ENCODE measurements at places on chromosomes 6 and 20.
A peak's percentile ranks its signal among the peaks of the same experiment; 100 is the strongest.

DNA sequence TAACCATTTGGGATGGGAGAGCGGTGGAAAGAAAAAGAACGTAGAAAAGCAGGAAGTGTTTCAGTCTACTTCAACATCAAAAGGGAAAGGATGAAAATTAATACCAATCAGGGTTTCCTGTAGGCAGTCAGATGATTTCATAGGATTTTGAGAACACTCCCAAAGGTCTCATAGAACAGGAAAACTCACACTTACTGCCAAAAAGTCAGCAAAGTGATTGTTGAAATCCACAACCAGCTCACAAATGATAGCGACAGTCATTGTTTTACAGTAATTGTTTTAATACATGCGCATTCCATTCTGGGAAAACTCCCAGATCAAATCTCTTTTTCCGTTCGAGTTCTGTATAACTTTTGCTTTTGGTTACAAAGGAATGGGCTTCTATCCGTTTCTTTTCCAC lies 5.3 kb upstream of the CNKSR3 start:
- no peak for DNase-seq

GRCh38 chr6:156889469-156889868 lies 112.3 kb downstream of the ARID1B start:
- DNase-seq: no peak

DNA sequence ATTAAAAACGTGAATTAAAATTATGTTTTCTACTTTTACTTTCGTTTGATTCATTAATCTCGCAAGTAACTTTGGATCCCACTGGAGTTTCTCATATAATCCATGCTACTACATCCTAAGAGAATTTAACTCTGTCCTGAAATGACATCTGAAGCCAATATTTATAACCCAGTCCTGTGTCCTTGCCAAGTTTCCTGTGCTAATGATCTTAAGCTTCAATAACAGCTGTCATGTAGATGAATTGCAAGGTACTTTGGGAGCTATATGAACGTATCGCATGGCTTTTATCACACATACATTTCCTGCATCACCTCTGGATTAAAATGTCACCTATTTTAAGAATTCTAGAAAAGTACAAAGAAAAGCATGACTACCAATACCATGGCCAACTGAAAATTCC lies 833.8 kb upstream of the CITED2 start:
- DNase-seq: no peak

GRCh38 chr20:54086507-54087039 lies 16.2 kb upstream of the BCAS1 start:
- peak; percentile 37 for DNase-seq

- no peak for DNase-seq
These were observed 25.6 kb upstream of the IER3 start for GRCh38 chr6:30769853-30770524.

- no peak for DNase-seq
These were observed 53.5 kb downstream of the TCP11 start for GRCh38 chr6:35087361-35088280.

DNA sequence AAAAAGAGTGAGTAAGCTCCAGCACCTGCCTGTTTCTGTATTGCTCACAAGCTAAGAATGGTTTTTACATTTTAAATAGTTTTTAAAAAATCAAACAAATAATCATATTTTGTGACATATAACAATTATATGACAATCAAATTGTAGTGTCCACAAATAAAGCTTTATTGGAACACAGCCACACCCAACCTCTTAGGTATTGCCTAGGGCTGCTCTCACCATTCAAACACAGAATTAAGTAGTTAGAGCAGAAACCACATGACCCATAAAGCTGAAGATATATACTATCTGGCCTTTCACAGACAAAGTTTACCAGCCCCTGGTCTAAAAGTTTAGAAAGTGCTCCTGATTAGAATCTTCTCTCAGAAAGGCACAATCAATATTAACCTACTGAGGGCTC lies 11.2 kb downstream of the TNFRSF21 start:
- DNase-seq: no peak

DNA sequence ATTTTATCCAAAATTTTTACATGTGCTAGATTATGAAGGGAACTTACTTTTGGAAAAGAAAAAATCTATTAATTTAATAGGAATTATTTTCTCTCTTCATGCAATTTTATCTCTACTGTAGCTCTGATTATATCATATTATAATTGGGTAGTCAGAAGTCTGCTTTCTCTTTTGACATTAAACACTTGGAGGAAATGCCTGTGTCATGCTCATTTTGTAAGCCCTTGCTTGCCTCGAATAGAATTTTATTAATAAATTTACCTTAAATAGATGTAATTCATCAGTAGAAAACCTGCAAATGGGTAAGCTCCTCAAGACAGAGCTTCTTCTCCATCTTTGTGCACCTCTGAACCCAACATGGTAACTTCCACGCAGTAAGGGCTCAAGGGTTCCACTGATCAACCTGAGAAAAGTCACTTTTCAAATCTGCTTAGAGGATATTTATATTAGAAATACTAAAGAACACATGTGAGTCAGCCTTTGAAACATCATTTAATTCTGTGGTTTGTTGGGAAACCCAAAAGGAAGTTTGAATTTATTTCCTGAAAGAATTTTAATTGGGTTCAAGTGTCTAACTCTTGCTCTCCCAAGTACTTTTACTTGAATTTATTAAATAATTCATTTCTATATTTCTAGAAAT lies 266.0 kb downstream of the ALDH8A1 start:
- DNase-seq: no peak

GRCh38 chr6:154872542-154873114 lies 122.5 kb upstream of the TIAM2 start:
- no peak for DNase-seq

DNA sequence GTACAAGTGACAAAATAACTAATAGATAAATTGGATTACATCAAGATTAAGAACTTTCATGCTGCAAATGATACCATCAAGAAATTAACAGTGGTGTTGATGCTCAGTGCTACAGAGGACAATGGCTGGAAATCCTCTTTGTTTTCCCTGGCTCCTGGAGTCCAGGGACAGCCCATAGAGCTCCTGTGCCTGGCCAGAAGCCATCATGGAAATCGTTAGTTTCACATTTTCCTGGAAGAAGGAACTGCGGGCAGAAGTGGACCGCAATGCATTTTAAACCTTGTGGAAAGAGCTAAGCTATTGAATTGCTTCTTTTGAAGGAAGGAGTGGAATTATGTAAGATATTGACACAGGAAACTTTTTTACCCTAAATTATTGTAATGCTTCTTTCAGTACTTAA lies 276.0 kb downstream of the GJA1 start:
- DNase-seq: no peak

DNA sequence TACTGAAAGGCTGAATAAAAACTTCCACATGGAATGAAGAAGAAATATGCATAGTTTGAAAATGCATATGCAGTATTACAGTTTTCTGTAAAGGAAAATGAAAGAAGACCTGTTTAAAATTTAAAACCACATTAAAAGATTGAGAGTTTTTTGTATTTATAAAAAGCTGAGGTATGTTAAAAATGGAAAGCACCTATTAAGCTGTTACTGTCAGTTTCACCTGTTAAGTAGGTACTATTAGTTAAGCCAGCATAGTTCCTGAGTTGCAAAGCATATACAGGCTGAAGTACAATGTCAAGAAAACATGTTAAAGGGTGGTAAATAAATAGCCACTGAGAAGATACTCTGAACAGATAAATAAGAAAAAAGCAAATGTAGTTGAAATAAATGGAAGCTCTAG lies 69.9 kb downstream of the ATXN1 start:
- DNase-seq: no peak

DNA sequence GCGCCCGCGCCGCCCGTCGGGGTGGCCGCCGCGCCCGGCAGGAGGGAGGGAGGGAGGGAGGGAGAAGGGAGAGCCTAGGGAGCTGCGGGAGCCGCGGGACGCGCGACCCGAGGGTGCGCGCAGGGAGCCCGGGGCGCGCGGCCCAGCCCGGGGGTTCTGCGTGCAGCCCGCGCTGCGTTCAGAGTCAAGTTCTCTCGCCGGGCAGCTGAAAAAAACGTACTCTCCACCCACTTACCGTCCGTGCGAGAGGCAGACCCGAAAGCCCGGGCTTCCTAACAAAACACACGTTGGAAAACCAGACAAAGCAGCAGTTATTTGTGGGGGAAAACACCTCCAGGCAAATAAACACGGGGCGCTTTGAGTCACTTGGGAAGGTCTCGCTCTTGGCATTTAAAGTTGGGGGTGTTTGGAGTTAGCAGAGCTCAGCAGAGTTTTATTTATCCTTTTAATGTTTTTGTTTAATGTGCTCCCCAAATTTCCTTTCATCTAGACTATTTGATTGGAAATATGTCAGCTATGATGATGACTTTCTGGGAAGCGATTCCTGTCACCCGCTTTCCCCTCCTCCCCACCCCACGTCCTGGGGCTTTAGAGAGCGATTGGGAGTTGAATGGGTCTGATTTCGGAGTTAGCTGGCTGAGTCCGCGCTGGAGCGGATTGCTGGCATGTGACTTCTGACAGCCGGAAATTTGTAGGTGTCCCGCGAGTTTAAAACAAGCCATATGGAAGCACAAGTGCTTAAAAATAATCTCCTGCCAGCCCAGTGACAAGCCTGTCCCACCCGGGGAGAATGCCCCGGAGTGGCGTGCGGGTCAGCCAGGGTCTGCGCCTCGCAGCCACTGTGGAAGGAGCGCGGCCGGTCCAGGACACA lies 1.1 kb downstream of the ESR1 start:
- no peak for DNase-seq

- DNase-seq: no peak
These were observed 28.7 kb upstream of the PHACTR3 start for GRCh38 chr20:59575653-59576052.

- no peak for DNase-seq
These were observed 104.5 kb downstream of the ADAT2 start for GRCh38 chr6:143346004-143346403.

DNA sequence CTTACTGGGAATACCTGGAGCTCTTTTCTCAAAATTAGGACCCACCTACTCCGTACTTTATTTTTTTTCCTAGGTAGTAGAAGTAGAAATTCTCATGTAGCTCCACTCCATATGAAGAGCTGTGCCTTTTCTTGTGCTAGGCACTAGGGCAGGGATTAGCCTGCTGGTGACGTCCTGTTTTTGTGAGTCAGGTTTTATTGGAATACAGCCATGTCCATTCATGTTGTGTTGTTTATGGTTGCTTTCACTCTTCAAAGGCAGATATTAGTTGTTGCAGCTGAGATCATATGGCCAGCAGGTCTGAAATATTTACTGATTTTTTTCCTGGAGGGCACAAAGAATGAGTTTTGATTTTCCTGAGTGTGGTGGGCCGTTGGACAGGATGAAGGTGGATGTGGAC lies 20.5 kb downstream of the XRN2 start:
- no peak for DNase-seq

GRCh38 chr6:20870021-20870420 lies 335.8 kb downstream of the CDKAL1 start:
- DNase-seq: no peak

GRCh38 chr6:56608332-56608731 lies 34.4 kb downstream of the DST start:
- DNase-seq: no peak

GRCh38 chr6:13183415-13184088 lies 144.8 kb downstream of the TBC1D7 start:
- no peak for DNase-seq

GRCh38 chr20:3710011-3710466 lies 2.4 kb downstream of the SIGLEC1 start:
- no peak for DNase-seq

- no peak for DNase-seq
These were observed 29.7 kb downstream of the FAM217A start for GRCh38 chr6:4049246-4049645.

GRCh38 chr6:168626046-168626602 lies 185.1 kb downstream of the SMOC2 start:
- DNase-seq: no peak
